ENCODE measurements at places on chromosomes 1 and 21.
A peak's percentile ranks its signal among the peaks of the same experiment; 100 is the strongest.

GRCh38 chr1:246617768-246618167 lies 51.5 kb downstream of the CNST start:
- no peak for DNase-seq

GRCh38 chr1:31691951-31692350 lies 11.9 kb downstream of the COL16A1 start:
- DNase-seq: no peak

- peak; percentile 75 for DNase-seq
Measured at GRCh38 chr1:45686015-45686287, 382 bp downstream of the GPBP1L1 start.

GRCh38 chr1:244945109-244945671 lies 80.8 kb upstream of the HNRNPU start:
- no peak for DNase-seq

DNA sequence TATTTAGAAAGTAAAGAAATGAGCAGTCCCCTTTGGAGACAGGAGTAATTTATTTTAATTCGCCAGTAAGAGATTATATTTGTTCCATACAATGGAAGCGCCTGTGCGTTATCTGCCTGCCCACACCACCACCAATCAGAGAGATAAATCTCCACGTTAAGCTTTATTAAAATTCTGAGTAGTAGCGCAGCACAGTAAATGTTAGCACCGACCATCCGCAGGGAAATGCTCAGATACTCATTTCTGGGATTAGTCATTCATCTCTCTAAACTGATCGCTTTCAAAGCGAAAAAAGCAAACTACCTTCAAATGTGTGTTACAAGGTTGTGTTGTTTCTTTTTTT lies 1.2 kb downstream of the ETS2 start:
- no peak for DNase-seq

GRCh38 chr1:201656311-201657032 lies 117.5 kb downstream of the NAV1 start:
- DNase-seq: no peak

GRCh38 chr1:186888367-186888766 lies 59.6 kb downstream of the PLA2G4A start:
- no peak for DNase-seq

DNA sequence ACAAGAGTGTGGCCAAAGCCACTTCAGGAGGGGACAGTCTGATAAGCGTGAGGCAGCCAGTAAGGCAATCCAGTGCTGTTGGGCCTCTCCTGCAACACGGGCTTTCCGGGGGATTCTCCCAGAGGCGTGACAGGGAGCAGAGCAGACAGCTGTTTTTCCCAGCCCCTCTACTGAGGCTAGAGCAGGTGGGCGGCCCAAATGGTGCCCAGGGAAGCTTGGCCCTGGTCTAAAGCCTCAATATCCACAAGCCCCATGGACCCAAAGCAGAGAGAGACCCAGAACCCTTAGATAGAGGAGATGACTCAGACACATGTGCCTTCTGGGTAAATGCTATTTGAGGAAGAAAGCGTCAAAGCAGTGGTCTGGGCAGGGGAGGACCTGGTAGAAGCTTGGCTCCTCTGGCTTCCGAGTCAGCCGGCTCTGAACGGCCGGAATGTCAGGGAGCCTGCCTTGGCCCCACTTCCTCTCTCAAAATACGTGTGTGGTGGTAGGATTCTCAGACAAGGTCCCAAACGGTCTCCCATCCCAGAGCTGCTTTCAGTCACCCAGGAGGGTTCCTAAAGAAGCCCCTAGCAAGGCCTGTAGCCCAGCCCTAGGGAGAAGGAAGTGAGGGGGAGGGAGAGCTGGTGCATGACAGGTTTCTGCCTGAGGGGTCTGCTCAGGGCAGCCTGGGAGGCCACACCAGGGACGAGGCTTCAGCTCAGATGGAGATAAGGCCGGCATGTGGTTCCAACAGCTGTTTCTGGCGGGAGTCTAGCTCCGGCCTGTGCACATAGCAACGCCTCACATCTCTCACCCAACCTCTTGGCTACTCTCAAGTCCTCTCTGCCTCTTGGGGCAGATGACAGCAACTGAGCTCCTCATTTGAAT lies 28.8 kb downstream of the PIK3C2B start:
- DNase-seq: no peak

DNA sequence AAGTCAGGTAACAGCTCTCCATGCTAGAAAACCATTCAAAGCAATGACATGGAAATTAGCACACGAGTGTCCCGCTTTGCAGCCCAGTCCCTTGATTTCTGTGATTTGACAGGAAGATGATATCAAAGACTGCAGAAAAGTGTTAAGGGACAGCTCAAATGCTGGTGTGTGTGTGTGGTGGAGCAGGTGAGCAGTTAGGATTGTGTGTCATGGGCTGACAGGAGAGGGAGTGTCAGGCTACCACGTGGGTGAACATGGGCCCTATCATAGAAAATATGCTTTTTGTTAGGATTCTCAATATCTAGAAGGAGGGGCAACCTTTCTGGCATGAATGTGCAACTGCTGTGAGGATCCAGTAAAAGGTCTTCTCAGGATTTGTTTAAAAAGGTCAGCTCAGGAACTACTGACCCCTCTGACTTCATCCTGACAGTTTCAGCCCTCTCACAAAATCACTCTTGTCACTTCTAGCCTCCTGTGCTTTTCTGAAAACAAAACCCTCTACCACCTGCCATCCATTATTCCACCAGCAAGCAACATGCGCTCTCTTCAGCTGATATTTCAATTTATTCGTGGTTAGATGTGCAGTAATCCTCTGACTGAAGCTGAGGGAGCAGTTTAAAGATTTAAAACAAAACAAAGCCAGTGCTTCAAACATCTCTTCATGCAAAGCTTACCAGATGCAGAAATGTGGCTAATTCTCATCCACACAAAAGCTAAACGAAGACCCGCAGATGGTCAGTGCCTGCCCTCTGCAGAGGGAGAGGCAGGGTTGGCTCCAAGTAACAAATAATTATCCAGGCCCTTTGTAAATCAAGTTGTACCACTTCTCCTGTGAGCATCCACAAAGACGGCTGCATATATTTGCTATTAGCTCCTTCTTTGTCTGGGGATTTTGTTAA lies 397.9 kb downstream of the PTBP2 start:
- DNase-seq: no peak

GRCh38 chr1:6783221-6783620 lies 2.0 kb upstream of the CAMTA1 start:
- DNase-seq: no peak

DNA sequence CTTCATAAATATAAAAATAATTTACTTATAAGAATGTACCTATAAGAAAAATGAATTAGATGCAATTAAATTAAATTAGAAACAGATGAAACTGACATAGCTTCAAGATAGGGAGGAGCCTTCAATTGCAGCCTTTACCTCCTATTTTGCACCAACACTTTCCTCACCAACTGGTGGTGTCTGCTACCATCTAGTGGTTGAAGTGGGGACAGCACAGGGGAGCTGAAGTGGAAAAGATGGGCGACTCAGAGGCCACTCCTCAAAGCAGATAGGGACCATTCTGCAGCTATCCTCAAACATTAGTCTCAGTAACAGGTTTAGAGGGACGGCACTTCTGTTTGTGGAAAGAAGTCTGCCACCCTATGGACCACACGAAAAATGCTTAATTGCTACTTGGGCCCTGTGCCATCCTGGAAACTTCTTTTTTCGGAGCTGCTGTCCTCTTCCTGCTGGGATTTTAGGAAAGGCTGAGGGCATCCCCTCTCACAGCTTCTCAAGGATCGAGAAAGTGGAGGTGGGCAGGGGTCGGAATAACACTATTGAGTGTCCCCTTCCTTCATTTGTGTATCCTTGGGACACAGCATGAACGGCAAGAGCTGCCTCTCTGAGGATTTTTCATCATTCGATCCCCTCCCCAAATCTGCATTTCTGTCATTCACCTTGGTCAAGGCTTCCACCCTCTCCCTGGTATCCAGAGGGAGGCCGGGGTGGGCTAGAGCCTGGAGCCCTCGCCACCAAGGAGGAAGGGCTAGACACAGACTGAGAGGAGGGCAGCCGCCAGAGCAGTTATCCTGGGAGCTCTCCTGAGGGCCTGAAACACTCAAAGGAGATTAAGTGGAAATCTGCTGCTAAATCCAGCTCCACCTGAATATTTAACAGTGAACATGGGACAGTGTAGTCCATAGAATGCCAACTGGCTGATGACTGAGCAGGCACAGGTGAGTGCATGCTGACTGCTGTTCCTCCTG lies 9.6 kb downstream of the PROK1 start:
- DNase-seq: peak; percentile 74

GRCh38 chr1:53765657-53766056 lies 26.7 kb upstream of the GLIS1 start:
- no peak for DNase-seq

GRCh38 chr21:21734088-21734487 lies 735.9 kb downstream of the NCAM2 start:
- DNase-seq: no peak

DNA sequence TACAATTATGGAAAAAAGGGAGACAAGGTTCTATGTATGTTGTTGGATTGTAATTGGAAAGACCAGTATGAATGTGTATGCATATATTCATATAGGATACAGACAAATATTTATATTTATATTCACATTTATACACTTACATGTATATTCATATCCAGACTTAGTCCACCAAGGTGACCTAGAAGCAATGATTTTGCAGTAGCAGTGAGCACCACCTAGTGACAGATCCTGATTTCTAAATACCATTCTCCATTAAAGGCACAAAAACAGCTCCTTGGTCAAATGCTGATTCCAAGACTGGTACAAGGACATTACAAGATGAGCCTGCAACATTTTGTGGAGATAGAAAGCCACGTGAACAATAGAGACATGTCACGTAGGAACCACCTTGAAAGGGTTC lies 153.4 kb downstream of the SDCCAG8 start:
- DNase-seq: no peak

- no peak for DNase-seq
Measured at GRCh38 chr1:11434926-11435325, 44.0 kb upstream of the DISP3 start.

GRCh38 chr1:42777852-42778251 lies 6.9 kb upstream of the TMEM269 start:
- DNase-seq: peak; percentile 23

- no peak for DNase-seq
Measured at GRCh38 chr1:7628273-7628672, 142.8 kb upstream of the VAMP3 start.

- no peak for DNase-seq
Measured at GRCh38 chr1:222326710-222327036, 221.2 kb downstream of the HHIPL2 start.

DNA sequence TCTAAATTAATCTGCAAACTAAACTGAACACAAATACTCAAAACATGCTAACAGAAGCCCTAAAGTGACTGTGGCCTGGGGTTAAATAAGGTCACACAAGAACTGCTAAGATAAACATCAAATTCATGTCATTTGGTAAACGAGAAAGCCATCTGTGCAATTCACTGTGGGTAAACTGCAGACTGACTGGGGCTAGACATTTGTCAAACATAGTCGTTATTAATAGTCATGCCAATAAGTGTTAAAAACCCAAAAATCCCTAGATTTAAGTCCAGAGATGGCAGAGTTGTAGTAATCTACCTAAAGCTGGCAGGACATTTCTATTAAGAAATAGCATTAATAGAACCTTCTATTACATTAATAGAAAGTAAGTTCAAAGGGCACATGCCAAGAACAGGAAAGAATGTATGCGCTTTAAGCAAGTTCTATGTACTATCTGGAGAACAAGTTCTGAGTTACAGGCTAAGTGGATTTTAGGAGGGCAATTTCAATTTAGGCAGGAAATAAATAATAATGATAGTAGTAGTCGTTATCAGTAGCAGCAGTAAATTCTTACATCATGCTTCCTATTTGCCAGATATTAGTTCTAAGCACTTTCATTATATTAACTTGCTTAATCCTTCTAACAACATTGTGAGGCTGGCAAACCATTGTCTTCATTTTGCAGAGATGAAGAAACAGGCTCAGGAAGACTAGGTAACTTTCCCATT lies 8.6 kb downstream of the EDEM3 start:
- DNase-seq: peak; percentile 61

GRCh38 chr1:217522277-217522676 lies 108.6 kb downstream of the GPATCH2 start:
- no peak for DNase-seq

GRCh38 chr1:41687007-41687406 lies 202.5 kb upstream of the EDN2 start:
- no peak for DNase-seq

DNA sequence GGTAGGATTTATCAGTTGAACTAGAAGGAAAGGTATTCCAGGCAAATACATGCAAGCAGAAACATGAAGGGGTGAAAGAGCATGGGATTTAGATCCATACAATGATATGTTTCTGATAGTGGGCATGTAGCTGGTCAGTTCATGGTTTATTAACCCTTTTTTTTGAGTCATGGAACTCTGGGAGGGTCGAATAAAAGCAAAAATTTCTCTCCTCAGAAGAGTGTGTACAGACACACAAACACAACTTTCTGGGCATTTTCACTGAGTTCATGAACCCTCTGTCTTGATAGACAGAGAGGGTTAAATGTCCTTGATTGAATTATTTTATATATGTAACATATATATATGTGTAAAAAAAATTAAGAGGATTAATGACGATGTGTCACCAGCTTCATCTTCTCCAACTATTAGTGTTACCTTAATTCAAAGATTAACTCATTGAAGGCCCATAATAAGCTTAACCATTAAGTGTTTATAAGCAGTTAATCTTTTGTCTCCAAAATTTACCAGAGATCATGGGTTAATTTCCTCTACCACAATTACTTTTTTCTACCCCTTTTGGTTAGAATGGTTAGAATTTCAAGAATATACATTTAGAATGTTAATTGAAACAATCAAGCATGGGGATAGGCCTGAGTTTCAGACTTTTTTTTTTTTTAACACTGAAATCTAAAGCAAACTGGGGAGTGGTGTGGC lies 4.6 kb downstream of the JUN start:
- DNase-seq: no peak

DNA sequence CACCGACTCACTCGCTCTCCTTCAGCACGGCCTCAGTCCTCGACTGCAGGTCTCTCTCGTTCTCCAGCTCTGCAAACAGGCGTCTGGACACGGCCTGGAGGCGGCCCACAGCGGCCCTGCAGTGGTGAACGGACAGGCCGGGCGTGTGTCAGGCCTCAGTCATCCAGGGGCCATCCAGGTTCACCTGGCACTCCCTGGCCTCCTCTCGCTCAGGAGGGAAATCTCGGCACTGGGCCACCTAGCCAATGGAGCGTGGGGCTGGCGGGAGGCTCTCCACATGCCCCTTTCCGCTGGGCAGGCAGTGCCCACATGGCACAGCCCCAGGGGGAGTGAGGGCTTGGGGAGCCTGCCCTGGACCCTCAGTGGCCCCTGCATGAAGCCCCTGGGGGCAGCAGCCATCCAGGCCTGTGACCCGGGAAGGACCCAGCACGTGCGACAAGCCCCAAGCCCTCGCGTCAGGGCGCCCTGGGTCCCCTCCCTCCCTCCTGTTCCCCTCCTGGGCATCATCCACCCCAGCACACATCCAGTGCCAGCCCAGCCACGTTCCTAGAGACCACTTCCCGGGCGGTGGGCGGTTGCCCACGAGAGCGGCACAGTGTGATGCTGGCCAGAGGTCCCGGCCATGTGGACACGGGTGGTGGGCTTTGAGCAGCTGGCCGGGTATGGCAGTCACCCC lies 18.1 kb downstream of the CFAP74 start:
- no peak for DNase-seq

GRCh38 chr1:243470502-243470901 lies 214.7 kb downstream of the SDCCAG8 start:
- DNase-seq: no peak

- no peak for DNase-seq
Measured at GRCh38 chr1:86868477-86868876, 45.4 kb downstream of the SELENOF start.
